ENCODE measurements at places on chromosomes 11 and 22.
A peak's percentile ranks its signal among the peaks of the same experiment; 100 is the strongest.

DNA sequence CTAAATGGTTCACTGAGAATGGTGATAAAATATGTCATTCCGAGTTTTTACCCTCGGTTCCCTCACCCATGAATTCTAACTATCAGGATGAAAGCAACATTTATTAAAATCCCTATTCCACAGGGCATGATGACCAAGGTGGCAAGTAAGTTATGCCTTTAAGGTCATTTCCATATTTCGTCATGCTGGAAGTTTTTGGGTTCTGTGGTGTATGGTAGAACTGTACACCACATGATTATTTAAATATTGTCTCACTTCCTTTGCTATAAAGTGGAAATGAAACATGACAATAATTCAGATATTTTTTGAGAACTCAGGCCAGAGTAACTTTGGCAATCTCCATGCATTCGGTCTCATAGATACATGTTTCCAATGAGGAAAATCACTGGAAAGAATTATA is 68.5 kb upstream of the CARD18 start:
- no peak for DNase-seq

- no peak for DNase-seq
Observed at GRCh38 chr22:46588279-46589140, 31.7 kb upstream of the GRAMD4 start.

DNA sequence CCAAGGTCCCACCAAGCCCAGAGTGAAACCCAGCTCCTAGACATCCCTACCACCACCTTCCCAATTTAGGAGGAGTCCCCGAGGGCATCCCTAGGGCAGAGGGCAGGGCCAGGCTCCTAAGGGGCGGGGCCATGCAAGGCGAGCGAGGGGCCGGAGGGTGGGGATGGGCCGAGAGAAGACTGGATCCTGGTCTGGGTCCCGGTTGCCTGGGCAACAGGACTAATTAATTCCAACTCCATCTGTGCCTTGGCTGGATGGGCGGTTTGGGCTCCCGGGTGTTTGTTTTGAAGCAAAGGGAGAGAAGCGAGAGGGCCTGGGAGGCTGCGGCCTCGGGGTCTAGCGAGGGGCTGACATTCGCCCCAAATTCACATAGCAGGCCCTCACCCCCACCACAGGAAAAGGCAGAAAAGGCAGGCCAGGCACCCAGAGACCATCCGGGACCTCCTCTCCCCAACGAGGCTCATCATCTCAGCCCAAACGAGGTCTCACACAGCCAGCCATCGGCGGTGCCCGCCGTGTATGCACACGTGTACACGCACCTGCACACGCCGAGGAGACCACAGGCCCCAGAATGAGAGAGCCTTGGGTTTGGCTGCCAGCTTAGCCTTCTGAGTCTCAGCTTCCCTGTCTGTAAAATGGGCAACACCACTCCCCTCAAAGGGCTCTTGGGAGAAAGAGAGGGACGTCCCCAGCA is 23.9 kb downstream of the ELFN2 start:
- no peak for DNase-seq

DNA sequence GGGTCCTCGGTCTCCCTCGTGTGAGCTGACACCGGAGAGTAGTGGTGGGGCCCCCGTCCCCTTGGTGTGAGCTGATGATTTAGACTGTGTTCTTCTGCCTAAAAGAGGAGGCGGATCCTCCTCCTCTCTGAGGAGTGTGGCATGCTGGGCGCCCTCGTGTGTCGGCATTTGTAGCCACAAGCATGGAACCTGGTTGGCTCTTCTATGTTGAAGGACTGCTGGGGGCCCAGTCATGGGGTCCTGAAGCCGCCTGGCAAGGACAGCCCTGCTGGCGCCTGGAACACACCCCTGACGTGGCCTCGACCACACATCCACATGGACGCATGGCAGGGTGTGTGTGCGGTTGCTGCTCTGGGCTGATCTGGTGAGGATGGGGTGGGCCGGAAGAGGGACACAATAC is 50.2 kb downstream of the AP2A2 start:
- DNase-seq, result peak; percentile 60

DNA sequence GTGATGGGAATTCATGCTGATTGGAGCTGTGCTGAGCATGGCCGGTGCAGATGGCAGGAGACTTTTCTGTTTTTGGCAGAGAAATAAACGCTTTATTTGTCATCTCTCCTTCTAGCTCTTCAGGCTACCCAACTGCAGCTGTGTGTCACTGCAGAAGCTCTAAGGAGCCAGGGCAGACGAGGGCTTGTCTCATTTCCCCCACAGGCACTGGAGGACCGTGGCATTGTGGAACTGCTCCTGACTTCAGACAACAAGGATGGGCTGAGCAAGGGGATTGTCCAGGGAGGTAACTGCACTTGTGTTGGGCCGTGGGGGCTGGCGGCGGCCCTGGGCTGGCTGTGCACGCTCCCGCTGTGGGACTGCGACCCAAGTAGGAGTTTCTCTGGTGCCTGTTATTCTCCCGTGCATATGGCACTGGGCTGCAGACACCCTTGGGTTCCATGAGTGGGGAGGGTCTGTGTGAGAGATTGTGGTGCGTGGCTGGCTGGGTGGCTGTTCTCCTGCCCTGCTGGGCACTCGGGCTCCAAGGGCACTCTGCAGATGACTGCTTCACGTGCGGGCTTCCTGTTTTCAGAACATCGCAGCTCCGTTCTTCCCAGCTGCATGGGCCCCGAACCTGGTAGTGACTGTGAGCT is 27.2 kb downstream of the GLB1L2 start:
- no peak for DNase-seq

GRCh38 chr22:36256478-36256877 is 3.5 kb downstream of the APOL1 start:
- DNase-seq, result no peak
